ENCODE measurements at places on chromosomes 16 and 17. TPM values are rescaled to one million over a fixed set of nuclear protein-coding genes. Genes with fewer than 3 reads are reported as not detected.

The KCNJ12 gene
- total RNA-seq: 0.73 TPM

The HAGHL gene
- total RNA-seq: 15.5 TPM

The CALB2 gene
- total RNA-seq: 1.8 TPM

The ABCA5 gene
- 53.4 TPM for total RNA-seq

The CES4A gene
- total RNA-seq: 7.2 TPM

The PPY gene
- not detected for total RNA-seq

The MYLK3 gene
- total RNA-seq: 2.0 TPM

The HOXB7 gene
- 4.1 TPM for total RNA-seq

The OR1A1 gene
- total RNA-seq: not detected

The DLG4 gene
- 10.7 TPM for total RNA-seq

The CXCL16 gene
- total RNA-seq: 39.9 TPM

The RGS9 gene
- 2.9 TPM for total RNA-seq

The KCNAB3 gene
- total RNA-seq: 1.4 TPM
